Renal cortex interstitium (tissue), 15 donors: ENCODE measurements at places on chromosomes 4 and X.

DNA sequence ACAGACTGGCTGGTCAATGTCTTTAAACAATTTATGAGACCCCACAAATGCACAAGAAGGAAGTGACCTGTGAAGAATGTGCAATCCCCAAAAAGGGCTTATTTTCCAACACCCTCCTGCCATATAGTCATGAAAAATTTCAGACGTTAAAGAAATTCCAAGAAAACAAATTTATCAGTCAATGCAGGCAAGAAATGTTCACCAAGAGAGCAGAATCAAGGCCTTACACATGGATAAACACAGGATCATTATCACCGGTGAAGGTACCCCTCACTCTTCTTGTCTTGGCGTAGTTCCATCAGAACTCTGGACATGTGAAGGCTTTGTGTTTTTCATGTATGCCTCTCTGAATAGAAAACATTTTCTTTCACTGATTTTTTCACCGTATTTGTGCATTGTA, 186.7 kb upstream of the GALNTL6 start:
- no peak for DNase-seq

GRCh38 chr4:99571883-99572282, 2.7 kb upstream of the MTTP start:
- DNase-seq = no peak

DNA sequence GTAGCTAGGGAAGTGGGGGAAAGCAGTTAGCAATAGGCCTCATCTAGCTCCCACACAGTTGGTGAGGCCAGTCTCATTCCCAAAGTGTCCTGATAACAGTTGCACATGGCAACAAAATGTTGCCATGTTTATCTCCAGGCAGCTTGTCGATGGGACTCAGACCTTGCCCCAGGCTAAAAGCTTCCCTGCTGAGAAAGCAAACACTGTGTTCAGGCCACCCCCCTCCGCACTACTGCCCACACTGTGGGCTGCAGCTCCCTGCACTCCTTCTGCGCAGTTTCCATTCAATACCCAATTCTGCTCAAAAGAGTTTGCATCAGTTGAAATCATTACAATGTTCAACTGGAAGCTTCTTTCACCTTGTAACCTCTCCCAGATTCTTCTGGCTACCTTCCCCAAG, 287.8 kb upstream of the GK2 start:
- DNase-seq = no peak

DNA sequence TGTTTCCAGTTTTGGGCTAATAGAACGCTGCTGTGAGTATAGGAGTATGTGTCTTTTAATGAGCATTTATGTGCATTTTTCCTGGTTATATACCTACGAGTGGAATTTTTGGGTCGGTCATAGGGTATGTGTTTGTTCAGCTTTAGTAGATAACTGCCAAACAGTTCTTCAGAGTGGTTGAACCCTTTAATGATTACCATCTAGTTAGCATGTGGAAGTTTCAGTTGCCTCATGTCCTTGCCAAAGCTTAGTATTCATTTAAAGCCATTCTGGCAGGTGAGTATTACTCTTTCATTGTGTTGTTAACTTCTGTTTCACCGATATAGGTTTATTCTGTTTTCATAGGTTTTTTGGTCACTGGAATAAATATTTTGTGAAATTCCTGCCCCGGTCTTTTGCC, 229.1 kb downstream of the ARHGAP10 start:
- no peak for DNase-seq

DNA sequence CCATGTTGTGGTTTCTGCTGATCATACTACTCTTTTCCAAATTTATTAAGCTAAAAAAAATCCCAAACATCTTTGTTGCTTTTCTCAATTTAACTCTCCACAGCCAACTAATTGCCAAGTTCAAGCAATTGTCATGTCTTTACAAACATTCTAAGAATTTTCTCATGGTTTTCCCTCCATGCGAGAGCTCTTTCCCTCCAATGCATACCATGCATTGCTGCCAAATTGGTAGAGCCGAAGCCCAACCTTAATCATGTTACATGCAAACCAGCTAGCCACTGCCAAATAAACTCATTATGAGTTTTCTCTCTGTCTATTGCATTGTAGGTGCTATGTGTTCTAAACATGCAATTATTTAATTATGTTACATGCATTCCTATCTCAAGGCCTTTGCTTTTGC, 123.9 kb downstream of the GC start:
- no peak for DNase-seq

GRCh38 chr4:107379054-107379869, 340.8 kb downstream of the PAPSS1 start:
- DNase-seq = no peak

DNA sequence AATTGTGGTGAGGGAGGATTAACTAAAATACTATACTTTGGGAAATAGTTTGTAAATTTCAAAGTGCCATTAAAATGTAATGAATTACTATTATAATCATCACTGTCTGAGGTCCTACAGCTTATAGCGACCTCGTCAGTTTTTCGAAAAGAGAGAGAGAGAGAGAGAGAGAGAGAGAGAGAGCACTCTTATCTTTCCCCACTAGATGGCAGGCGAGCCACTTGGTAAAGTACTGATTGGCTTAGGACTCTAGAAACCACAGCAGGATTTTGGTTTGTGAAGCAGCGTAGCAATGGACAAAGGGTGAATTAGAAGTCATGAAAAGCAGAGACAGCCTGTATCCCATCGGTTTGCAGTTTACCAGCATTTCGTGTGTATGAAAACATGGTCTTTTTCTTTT, 52.5 kb downstream of the LINC00632 start:
- no peak for DNase-seq

DNA sequence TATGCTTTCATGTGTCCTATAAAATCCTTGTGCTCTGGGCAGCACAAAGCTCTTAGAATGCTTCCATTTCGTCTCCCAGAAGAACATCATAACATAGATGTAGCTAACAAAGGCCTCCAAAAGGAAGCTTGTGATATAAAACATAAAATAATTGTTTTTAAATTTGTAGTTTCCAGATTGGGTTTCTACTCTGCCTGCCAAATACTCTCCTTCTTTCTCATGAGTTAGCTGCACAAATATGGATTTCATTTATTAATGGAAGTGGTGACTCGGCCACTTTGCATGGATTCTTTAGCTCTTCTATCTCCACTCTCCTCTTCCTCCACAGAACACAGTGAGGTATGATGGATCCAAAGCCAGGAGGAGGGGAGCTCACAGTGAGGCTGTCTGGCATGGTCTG, 265.4 kb downstream of the COL25A1 start:
- DNase-seq = no peak

- DNase-seq = no peak
Observed at GRCh38 chrX:13965531-13965930, 64.2 kb downstream of the GEMIN8 start.

DNA sequence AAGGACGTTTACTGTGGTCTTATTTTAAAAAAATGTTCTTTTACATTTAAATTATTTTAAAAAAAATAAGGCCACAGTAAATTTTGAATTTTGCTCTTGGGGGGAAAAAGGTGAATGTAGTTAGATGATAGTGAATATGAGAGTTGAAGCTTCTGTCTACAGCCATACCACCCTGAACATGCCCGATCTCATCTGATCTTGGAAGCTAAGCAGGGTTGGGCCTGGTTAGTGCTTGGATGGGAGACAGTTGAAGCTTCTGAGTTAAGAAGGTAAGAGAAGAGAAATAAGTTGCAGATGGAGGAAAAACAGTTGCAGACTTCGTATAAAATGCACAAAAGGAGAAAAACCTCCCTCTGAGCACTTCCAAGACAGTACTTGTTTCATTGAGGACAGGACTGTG, 115.6 kb upstream of the NR3C2 start:
- no peak for DNase-seq

DNA sequence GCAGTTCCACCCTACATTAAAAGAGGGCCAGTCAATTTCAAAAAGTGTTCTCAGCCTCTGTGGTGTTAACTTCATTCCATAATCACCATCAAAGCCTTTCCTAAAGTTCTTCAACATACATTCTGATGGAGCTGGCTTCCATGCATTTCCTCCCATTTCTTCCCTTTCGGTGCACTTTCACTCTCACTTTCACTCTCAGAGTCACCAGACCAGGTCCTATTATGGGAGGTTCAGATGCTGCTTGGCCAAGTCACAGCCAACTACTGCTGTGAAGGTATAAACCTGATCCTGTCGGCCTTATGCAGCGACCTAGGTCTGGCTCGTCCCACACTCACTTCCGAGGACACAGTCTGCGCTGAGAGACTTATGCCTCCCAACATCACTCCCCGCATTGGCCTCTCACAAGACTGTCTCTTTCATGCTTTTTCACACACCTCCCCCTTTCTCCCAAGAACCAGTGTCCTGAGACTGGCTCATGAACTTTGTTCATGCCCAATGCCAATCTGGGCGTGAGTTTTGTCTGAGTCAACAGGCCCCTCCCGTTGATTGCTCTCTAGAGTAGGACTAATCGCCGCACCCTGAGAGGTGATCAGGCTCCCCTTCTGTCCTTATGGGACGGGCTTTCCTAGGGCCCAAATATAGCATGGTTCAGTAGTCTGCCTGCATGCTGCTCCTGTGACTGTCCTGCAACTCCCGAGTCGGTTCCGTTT, 60.8 kb upstream of the XAGE1B start:
- DNase-seq = no peak

DNA sequence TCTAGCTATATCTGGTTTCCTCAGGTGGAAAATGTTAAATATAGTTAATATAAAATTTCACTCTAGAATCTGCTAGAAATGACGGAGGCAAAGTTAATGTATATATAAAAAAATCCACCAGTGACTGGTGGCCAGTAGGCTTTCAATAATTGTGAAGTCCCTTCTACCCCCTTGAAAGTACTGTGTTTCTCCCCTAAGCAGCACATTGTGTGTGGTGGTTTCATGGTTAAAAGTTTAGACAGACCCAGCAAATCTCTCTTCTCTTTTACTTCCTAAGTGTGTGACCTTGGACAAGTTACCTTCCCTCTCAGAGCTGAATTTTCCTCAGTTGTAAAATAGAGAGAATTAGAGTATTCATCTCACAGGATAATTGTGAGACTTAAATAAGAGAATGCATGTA, 600 bp upstream of the HEPH start:
- DNase-seq = no peak

DNA sequence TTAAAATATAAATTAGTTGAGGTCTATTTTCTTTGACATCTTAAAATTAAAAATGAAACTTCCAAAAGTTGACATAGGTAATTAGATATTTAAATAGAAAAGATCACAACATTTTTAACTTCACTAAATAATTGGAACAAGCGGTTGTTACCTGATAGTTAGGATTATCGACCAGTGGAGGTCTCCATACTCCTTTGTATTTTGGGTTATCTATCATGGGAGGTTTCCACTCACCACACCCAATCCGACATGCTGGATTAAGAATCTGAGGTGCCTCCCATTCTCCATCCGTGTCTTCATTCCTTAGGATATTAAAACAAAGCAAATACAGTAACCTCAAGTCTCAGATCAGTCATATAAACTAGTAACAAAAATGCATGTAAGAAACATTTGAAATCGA, 22.2 kb downstream of the SCOC start:
- no peak for DNase-seq

- DNase-seq = peak; percentile 39
Observed at GRCh38 chrX:63784902-63785707, at the start of gene ARHGEF9. ARHGEF9 (minus strand) TSS chrX:63785214; CDS start chrX:63785145, 69 bp downstream.

DNA sequence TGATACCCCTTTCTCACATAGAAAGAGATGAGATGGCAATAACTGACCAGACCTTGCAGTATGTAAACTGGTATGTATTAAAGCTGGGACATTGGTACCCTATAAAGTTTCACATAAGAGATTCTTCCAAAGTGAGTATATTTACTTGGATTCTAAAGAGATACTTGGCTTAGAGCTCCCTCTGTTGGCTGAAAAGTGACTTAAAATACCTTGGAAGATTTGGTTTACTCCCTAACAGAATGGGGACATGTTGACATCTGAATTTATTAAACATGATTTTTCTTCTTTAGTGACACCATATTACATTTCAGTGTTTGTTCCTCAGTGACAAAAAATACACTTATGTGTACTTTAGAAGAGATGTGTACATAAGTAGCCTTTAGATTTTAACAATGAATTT, 47.9 kb upstream of the RGN start:
- DNase-seq = peak; percentile 26
